ENCODE measurements at places on chromosomes 3 and 15. TPM values are rescaled to one million over a fixed set of nuclear protein-coding genes. Genes with fewer than 3 reads are reported as not detected.

The AGTR1 gene
- total RNA-seq: 0.43 TPM

The CCR9 gene
- total RNA-seq: not detected

The LIPC gene
- total RNA-seq: 1.8 TPM

The TMEM45A gene
- 99.8 TPM for total RNA-seq

The GNAT1 gene
- total RNA-seq: not detected

The PLSCR2 gene
- total RNA-seq: not detected

The ADAMTS7 gene
- total RNA-seq: 5.1 TPM

The C3orf20 gene
- 0.13 TPM for total RNA-seq

The TMEM158 gene
- total RNA-seq: 0.65 TPM

The CD276 gene
- 125 TPM for total RNA-seq

Data from articular chondrocyte of knee joint (primary cell).